SHP77 treated with DMSO at 0.1 percent for 48 hours (cell line): ENCODE measurements at places on chromosomes 6 and 20.

GRCh38 chr6:98824902-98825599, 9.3 kb upstream of the POU3F2 start:
- DNase-seq = no peak

DNA sequence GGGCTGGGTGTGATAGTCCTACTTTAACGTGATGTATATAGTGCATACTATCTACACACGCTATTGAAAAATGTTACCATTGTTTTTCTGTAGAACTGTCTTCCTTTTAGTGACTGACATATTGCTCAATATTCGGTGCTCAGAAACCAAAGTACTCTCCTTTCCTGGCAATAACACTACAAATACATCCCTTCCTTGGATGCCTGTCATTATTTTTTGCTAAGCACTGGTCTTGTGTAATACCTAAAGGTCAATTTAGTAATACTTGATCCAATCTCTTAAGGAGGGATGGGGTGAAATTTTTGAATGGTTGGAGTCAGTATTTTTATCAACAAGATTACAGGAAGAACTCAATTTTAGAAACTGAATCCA, 23.9 kb downstream of the CNR1 start:
- no peak for DNase-seq

DNA sequence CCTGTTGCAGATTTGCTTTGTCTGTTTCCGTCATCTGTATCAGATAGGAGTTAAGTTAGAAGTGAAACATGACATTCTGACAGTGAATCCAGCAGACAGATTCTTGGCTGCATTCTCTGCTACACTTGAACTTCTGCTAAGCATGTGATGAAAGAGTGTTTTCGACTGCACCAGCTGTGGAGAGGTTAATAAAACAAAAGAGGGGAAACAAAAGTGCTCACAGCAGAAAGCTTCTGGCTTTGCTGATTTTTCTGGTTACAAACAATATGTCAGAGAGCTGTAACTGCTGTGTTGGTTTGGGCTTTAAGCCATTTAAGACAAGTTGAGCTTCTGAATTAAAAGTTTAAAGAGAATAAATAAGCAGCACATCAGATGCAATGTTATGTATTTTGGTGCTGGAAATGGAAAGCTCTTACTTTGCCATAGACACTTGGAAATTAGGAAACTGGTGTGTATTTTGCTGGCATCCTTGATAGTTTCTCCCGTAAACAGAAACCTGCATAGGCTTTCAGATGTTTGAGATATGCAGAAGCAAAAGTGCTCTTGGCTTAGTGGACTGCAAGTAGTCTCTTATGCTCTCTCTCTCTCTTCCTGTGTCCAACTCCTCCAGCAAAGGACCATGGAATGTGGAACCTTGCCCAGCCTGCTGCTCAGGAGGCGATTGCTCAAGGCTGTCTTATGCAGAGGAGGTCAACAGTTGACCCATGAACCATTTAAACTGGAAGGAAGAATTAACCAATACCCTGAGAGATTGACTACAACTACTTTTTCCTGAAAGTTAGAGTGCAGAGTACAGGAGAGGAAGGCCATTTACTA, 104.9 kb downstream of the RPS12 start:
- DNase-seq = no peak

DNA sequence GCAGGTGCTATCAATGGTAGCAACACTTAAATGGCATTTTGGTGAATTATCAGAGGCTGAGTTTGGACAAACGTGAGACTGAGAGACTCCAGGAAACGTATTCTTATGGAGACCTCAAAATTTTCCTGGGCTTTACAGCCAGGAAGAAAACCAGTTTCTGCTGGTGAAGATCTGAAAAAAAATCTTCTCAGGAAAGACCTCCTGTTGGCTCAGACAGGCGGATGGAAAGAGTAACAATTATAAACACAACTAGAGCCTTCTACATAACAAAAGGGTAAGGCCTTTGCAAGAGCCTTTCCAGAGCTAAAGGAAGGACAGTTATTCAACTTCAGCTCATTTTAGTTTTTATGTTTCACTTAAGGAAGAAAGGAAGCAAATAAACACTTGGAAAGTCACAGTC, 274.4 kb downstream of the THBS2 start:
- no peak for DNase-seq

DNA sequence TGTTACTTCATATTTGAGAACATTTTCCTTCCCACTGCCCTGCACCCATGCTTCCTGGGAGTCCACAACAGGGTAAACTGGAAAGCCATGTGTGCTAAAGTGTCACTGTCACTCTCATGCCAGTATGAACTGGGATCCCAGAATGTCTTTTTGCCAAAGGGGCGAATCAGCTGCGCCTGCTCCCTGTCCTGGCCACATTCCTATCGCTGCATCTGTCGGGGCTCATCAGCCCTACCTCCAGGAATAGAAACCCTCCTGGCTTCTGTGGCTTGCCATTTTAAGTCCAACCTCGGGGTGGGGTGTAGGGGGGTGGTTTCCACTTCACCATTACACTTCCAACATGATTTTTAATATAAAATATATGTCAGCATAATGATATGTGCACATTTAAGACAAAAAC, 933 bp downstream of the KLHL31 start:
- DNase-seq = no peak

- no peak for DNase-seq
Measured at GRCh38 chr6:133333852-133334251, 92.7 kb downstream of the EYA4 start.

GRCh38 chr6:157861184-157861583, 38.1 kb downstream of the SNX9 start:
- no peak for DNase-seq

- peak; percentile 8 for DNase-seq
Measured at GRCh38 chr20:3788685-3789155, 2.2 kb upstream of the CENPB start.

- DNase-seq = no peak
Measured at GRCh38 chr6:97110149-97110548, 172.9 kb downstream of the MMS22L start.

GRCh38 chr20:34240693-34241615, at the start of gene ASIP:
TSS of gene ASIP (plus strand) at chr20:34241423. CDS start at chr20:34260375, 18,952 bp downstream.
- no peak for DNase-seq

DNA sequence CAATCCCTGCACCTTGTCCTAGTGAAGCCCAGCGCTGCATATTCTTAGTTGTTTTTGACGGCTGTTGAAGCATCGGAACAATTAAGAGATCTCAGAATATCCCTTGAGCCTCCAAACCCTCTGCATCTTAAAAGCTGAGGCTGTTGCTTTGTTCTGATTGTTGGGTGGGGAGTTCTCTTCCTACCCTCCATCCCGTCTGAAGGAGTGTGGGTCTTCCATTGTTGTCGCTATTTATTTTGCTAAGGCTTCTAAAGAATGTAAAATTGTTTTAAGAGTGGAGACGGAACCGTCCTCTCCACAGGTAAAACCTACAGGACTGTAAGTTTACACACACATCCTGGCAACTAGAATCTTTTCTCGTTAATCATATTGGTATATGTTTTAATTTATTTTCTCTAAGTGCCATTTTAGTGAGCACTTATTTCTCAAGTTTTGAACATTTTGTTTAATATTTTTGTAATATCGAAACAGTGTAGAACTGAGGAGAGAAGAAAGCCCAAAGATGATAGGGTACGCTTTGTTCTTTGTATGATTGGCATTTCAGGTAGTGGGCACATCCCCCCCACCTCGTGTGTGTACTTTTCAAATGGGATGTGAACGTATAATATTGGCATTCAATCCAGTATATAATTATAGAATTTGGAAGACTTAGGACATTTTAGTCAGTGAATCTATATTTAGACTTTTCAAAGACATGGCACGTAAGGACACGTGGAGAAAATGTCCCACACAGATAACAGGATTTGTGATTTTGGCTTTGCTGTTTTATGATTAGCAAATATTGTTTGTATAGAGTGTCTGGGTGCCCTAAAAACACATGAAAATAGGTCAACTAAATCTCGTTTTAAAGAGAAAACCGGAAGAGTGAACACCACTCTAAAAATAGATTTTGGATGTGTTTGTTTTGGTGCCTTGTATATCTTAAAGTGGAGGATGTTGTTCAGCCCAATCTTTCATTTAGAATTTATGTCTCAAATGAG, 1.3 kb downstream of the RNF146 start:
- no peak for DNase-seq

DNA sequence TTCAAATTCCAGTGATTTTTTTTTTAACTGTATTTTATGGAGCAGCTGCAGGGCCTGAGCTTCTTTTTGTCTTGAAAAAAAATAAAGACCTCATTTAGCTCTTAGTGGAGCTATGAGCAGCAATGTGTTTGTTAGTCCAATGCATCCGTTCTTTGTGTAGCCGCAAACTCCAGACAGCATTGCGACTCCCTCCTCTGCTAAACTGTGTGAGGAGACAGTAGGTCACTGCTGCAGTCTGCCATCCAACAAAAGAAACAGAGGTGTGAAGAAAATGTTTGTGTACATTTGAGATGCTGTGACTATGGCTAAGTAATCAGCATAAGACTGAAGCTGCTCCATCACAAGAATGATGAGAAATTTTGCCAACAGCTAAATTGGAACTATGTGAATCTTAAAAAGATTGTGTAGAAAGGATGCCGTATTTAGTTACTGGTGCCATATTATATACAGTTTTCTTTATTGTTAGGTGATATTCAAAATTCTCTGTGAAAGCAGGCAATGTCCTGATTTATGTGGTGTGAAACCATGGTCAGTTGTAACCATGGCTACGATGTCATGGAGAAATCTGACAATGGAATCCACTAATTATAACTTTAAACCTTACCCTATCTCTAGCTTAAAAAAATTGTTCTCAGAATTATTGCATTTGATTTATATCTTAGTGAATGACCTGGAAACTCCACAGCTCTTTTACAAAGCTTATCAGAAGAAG, 428.8 kb upstream of the EPHA7 start:
- DNase-seq = no peak

GRCh38 chr20:56271974-56272373, 23.4 kb downstream of the MC3R start:
- no peak for DNase-seq

- no peak for DNase-seq
Measured at GRCh38 chr6:117496383-117496990, 14.0 kb downstream of the DCBLD1 start.

GRCh38 chr6:11815231-11815630, 36.6 kb upstream of the ADTRP start:
- no peak for DNase-seq

- DNase-seq = no peak
Measured at GRCh38 chr6:90982051-90982450, 395.2 kb upstream of the MAP3K7 start.

GRCh38 chr6:89489078-89489477, 56.1 kb downstream of the ANKRD6 start:
- DNase-seq = no peak

GRCh38 chr20:47189060-47189459, 167.4 kb downstream of the ZMYND8 start:
- no peak for DNase-seq

- no peak for DNase-seq
Measured at GRCh38 chr6:132388291-132388690, 13.0 kb downstream of the MOXD1 start.

GRCh38 chr6:37175332-37176267, 5.6 kb downstream of the PIM1 start:
- no peak for DNase-seq

GRCh38 chr6:121503589-121503991, 68.1 kb downstream of the GJA1 start:
- no peak for DNase-seq

DNA sequence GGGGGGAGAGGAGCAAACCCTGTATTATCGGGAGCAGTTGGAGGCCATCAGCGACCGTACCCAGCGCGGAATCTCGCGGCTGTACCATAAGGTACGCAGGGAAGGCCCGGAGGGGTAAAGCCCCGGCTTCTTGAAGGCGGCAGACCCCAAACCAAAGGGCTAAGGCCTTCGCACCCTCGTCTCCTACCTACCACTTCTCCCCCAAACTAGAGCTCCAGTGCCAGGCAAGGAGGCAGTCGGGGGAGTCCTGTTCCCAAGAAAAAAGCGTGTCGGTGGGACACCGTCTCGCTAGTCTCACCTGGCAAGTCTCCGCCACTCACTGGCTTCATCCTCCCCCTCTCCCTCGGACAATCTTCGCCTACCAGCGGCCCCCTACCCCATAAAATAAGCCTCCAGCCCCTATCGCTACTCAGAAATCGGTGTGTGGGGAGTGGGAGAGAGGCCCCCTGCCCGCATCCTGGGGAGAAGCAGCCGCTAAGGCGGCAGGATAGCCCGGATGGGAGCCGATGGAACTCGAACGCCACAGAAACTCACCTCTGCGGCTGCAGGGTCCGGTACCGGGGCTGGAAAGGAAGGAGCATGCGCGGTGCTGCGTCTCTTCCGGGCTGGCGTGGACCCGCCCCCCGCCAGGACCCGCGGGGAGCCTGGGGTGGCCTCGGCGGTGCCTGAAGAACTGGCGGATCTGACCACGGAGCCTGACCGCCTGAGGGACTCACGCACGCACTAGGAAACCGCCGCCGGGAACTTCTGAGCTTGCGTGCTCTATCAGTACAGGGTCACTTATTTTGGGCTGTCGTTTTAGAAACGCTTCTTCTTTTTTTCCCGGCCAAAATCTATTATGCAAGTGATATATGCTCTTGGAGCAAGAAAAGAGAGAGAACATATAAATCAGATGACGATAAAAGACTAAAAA, at the start of gene RPS10:
RPS10 (minus strand) TSS at position 572 of the 913 bp plus-strand sequence. CDS start 848 bp downstream, outside the sequence.
- DNase-seq = peak; percentile 71

- DNase-seq = no peak
Measured at GRCh38 chr6:127566651-127567050, 10.3 kb upstream of the C6orf58 start.

DNA sequence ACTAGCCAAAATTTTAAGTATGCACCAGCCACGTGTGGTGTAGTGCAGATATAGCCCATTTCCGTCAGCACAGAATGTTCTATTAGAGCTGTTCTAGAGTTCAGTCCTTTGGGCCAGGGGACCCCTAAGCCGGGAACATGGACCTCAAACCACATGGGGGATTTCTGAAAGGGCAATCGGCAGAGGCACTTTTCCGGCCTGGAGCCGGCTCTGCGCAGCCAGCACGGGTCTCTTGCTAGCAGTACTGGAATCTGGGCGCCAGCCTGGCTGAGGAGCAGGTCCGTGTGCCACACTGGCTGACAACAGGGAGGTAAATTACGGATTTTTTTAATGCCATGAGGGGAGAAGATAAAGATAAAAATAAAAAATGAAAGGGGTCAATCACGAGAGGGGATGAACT, 120.5 kb downstream of the SULF2 start:
- DNase-seq = no peak

DNA sequence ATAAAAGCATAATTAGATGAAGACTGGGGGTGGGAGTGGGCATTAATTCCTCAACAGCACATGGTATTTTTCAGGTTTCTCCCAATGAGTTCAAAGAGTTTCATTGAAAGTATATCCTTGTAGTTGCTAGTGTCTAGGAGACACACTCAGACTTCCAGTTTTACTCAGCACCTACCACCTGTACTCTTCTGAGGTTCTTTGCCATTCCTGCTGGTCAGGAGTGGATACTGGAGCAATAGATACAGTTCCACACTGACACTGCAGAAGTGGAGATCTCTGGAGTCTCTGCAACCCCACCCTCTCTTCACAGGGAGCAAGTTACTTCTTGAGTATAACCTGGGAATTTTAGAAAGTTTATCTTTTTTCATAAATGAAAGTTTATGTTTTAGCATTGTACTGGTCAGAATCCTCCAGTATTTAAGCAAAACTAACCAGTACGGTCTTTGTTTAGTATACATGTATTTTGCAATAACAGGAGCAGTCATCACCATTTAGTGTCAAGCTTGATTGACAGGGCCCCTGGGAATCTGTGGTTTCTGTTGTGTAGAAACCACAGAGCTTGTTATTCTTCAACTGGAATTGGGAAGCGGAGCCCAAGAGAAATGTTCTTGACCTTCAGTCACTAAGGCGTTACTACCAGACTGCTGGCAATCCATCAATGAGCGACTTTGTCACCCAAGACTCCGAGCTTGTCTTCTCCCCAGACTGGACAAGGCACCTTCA, 148.1 kb downstream of the ZDHHC14 start:
- DNase-seq = no peak
